ENCODE measurements at places on chromosomes 5 and 9. TPM values are rescaled to one million over a fixed set of nuclear protein-coding genes. Genes with fewer than 3 reads are reported as not detected.

GRCh38 chr5:80632700-80633099 is 21.8 kb upstream of the MSH3 start:
- H3K4me1 ChIP-seq = no peaks in the 10 kb centered on the region
- H3K36me3 ChIP-seq = no peaks in the 10 kb centered on the region
- H3K4me3 ChIP-seq = no peak overlapping the region
- no peak for DNase-seq

FCN1 gene
- 0.41 TPM for total RNA-seq

IFNA8 gene
- not detected for total RNA-seq

LCP2 gene
- 33.0 TPM for total RNA-seq

Measured in transverse colon (tissue), 4 donors.